ENCODE measurements at places on chromosomes 13 and 19. TPM values are rescaled to one million over a fixed set of nuclear protein-coding genes. Genes with fewer than 3 reads are reported as not detected.

DNA sequence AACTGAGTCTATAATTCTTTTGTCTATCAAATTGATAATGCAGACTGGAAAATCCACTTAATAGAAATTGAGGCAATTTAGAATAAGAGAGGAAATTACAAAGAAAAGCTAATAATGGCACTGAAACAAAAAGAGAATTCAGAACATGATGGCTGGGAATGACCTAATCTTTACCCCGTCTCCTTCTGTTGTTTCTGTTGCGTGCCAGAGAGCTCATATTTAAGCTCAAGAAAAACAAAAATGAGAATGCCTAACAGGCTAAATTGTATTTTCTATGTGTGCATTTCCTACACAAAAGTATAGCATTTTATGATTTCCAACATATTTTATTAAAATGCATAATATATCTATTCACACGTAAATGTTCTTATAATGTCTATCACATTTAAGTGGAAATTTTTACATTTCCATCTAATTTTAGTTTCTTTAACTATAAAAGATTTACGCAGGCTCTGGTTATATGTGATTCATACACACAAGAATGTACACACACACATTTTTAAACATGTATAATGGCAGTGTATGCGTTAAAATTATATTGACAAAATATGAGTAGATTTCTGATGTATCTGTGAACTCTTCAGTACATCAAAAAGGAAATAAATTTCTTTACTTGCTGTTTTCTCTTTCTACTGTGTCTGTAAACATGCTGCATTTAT lies 432.3 kb downstream of the SLITRK6 start:
- no peak for DNase-seq

GRCh38 chr13:20525144-20525600 lies 485 bp downstream of the CRYL1 start:
- DNase-seq: peak; percentile 2

GRCh38 chr13:107554460-107554859 lies 660.9 kb downstream of the LIG4 start:
- no peak for DNase-seq

DNA sequence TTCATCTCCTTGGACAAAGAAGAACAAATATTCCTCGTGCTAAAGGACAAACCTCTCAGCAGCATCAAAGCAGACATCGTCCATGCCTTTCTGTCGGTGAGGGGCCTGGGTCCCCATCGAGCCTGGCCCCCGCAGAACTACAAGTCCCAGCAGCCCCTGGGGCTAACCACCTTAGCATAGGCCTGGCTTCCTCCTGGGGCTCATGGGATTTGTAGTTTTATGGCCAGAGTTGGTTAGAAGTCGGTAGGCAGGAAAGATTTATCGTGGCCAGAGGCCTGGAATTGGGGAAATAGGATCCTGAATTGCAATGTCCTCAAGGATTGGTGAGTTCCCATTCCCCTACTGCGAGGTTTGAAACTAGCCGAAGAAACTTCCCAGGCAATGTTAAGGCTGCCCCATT lies 19.6 kb downstream of the TMEM150B start:
- DNase-seq: peak; percentile 37

- no peak for DNase-seq
These were observed 26.9 kb upstream of the RNF17 start for GRCh38 chr13:24737042-24737441.

DNA sequence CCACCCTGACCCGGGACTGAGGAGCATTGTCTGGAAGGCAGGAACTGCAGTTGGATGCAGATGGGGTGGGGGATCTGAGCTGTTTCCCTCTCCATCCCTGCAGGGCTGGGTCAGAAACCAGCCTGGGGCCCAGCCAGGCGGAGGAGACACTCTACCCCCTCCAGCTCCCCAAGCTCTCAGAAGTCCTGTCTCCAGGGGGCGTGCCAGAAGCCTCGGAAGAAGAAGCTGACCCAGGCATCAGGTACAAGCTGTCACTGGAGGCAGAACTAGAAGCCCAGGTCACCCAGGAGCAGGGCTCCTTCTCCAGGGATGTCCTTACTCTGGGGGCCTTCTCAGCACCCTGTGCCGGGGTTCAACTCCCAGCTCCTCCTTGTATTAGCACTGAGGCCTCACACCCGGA lies 15.5 kb downstream of the SIX5 start:
- DNase-seq: no peak

- DNase-seq: peak; percentile 12
These were observed 452 bp downstream of the PIAS4 start for GRCh38 chr19:4007836-4008539.

LYPD5 gene
- 0.29 TPM for total RNA-seq

DNA sequence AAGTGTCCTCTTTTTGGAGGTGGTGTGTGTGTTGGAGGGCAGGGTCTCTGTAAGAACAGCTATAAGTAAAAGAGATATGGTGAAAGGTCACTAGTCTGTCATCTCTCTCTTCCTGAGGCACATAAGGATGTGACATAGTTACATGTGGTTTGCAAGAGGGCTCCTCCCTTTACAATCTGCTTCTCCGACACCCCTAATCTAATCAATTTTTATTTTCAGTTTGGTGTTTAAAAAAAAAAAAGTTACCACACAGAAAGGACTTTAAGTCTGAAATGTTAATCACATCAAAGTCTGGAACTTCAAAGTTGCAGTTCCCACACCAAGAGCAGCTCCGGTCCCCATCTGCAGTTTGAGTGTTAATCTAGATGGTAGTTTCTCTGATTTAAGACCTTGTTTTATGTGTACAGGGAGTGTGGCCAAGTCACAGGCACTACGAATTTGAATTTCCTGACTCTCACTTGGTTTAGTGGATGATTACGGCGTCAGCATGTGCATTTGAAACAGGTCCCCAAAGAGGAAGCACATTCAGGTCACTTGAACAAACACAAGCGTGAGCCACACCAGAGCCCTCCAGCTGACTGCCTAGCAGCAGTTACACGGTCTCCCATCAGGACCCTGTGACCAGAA lies 53.1 kb downstream of the FOXO1 start:
- DNase-seq: peak; percentile 45

- no peak for DNase-seq
These were observed 7.5 kb upstream of the LRP3 start for GRCh38 chr19:33186431-33187182.

- DNase-seq: no peak
These were observed 413.1 kb downstream of the KCNRG start for GRCh38 chr13:50428183-50428877.

ZNF582 gene
- total RNA-seq: 1.3 TPM

DNA sequence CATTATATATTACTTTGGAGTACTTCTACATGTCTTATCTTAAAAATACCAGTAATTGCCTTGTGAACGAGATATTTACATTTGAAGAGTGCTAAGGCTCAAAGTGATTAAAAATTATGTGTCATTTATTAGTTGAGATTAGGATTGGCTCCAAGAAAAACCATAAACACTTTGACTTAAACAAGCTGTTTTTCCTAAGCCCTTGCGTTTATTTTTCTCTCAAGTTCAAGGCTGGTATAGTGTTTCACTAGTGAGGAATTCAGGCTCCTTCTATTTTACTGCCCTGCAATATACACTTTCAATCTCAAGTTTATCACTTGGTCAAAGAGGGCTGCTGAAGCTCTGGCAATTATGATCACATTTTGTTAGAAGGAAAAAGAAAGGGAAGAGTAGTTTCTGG lies 49.9 kb downstream of the UFM1 start:
- no peak for DNase-seq

- no peak for DNase-seq
These were observed 314.7 kb downstream of the OLFM4 start for GRCh38 chr13:53343361-53343744.

- no peak for DNase-seq
These were observed 5.6 kb upstream of the TM9SF2 start for GRCh38 chr13:99495466-99496183.

AXL gene
- 0.18 TPM for total RNA-seq

GRCh38 chr13:112861876-112862615 lies 107.0 kb upstream of the MCF2L start:
- DNase-seq: no peak

ZIC5 gene
- not detected for total RNA-seq

ATXN8OS gene
- not detected for total RNA-seq

GGACT gene
- 4.0 TPM for total RNA-seq

- DNase-seq: no peak
These were observed 16.4 kb upstream of the KCNN1 start for GRCh38 chr19:17950310-17951156.

- DNase-seq: peak; percentile 60
These were observed 66.9 kb upstream of the TM9SF2 start for GRCh38 chr13:99434258-99434788.

PRSS57 gene
- total RNA-seq: not detected

- DNase-seq: no peak
These were observed 2.0 kb downstream of the ZNF784 start for GRCh38 chr19:55622242-55622969.
